ENCODE measurements at places on chromosomes 6 and 20. TPM values are rescaled to one million over a fixed set of nuclear protein-coding genes. Genes with fewer than 3 reads are reported as not detected.

The PRDM13 gene
- total RNA-seq: not detected

The TBC1D20 gene
- 18.1 TPM for total RNA-seq

The CPXM1 gene
- 0.15 TPM for total RNA-seq

The TTBK1 gene
- total RNA-seq: not detected

The SMLR1 gene
- not detected for total RNA-seq

The OPN5 gene
- total RNA-seq: not detected

The FOXC1 gene
- total RNA-seq: 2.9 TPM

DNA sequence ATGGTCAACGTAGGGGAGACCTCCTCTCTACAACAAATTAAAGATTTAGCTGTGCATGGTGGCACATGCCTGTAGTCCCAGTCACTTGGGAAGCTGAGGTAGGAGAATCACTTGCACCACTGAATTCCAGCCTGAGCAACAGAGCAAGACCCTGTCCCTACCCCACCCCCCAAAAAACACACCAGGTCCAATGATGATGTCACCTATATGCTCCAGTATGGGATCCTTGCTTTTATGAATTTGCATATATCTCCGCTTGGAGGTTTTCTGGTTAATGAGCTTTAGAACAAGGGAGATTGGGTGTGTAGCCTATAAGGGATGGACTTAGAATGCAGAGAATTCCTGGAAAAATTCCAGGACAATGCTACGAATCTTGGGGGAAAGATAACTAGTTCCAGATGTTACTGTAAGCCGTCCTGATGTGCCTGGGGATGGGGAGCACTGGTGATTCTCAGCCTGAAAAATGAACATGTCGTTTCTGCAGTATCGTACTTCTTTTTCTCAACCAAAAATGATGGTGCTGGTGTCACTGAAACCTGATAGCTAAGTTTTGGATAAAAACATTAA lies 61.1 kb downstream of the ZBTB2 start:
- H3K4me1 ChIP-seq: peaks cover 10% of the 10 kb centered on the region
- H3K4me3 ChIP-seq: no peak overlapping the region
- no peaks in the 10 kb centered on the region for H3K36me3 ChIP-seq
- no peak for DNase-seq

- peaks cover 15% of the 10 kb centered on the region for H3K4me1 ChIP-seq
- H3K27me3 ChIP-seq: no peaks in the 10 kb centered on the region
- peak overlapping the region; percentile 68 for H3K27ac ChIP-seq
- DNase-seq: peak; percentile 34
- H3K36me3 ChIP-seq: no peaks in the 10 kb centered on the region
Measured at GRCh38 chr20:51456511-51457509, 85.7 kb downstream of the NFATC2 start.

GRCh38 chr6:11999246-11999645 lies 12.9 kb upstream of the HIVEP1 start:
- no peak for DNase-seq
- no peaks in the 10 kb centered on the region for H3K36me3 ChIP-seq
- no peak overlapping the region for H3K4me3 ChIP-seq
- H3K27ac ChIP-seq: no peak overlapping the region

DNA sequence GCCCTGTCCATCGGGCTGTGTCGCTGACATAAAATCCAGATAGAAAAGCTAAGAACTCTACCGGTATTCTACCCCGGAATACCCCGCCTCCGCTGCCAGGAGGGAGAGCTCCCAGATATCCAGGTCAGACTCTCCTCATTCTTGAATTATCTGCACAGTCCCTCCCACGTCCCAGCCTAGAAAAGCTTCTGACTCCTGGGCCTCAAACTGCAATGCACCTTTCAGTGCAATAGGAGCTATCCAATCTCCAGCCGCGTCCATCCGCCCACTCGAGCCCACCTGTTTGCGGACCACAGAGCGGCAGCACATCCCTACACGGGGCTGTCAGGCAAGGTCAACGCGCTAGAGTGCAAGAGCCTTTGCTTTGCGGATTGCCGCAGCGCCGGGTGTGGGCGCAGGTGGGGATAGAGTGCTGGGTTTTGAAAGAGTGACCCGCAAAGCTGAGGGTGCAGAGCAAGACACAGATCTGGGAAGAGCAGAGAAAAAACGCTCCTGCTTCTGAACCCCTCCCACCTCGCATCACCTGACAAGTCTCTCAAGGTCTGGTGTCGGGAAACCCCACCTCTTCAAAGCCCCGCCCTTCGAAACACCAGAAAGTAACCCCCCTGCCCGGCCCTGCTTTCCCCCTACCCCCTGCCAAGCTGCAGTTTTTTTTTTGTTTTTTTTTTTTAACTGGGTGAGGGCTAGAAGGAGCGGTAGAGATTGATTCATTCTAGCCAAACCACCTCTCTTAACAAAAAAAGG lies 1.3 kb downstream of the TAPBP start:
- H3K4me1 ChIP-seq: peaks cover 44% of the 10 kb centered on the region
- H3K4me3 ChIP-seq: peak overlapping the region; percentile 81
- no peaks in the 10 kb centered on the region for H3K27me3 ChIP-seq
- peak overlapping the region; percentile 99 for H3K27ac ChIP-seq

DNA sequence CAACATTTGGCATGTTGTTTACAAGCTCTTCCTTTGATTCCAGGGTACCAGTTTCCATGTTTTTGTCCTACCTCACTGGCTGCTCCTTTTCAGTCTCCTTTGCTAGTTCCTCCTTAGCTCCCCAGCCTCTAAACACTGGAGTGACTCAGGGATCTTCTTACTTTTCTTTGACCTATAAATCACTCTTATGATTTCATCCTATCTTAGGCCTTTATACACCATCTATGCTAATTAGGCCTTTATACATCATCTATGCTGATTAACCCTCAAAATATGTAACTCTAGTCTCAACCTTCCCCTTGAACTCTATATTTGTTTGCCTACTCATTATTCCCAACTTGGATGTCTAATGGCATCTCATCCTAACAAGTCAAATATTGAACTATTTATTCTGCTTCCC lies 9.5 kb downstream of the TMEM30A start:
- no peaks in the 10 kb centered on the region for H3K27me3 ChIP-seq
- H3K36me3 ChIP-seq: no peaks in the 10 kb centered on the region
- H3K27ac ChIP-seq: no peak overlapping the region
- H3K4me3 ChIP-seq: no peak overlapping the region

- DNase-seq: no peak
- no peaks in the 10 kb centered on the region for H3K27me3 ChIP-seq
- H3K27ac ChIP-seq: no peak overlapping the region
- no peak overlapping the region for H3K4me3 ChIP-seq
Measured at GRCh38 chr6:108407904-108408827, 113.3 kb downstream of the AFG1L start.

DNA sequence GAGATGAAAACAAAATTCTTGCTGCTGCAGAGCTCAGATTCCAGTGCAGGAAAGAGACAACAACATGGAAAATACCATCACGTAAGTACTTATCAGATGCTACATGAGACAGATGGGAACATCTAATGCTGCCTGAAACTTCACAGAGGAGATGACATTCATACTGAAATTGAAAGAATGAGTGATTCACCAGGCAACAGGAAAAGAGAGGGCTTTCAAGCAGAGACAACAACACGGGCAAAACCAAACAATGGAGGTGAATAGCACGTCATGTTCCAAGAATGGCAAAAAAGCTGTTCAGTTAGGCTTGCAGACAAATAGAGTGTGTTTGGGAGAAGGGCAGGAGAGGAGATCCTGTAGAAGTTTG lies 39.3 kb downstream of the GTF2H5 start:
- no peak overlapping the region for H3K27ac ChIP-seq
- no peaks in the 10 kb centered on the region for H3K4me1 ChIP-seq
- no peak overlapping the region for H3K4me3 ChIP-seq
- no peaks in the 10 kb centered on the region for H3K36me3 ChIP-seq
- peaks cover 6% of the 10 kb centered on the region for H3K27me3 ChIP-seq

DNA sequence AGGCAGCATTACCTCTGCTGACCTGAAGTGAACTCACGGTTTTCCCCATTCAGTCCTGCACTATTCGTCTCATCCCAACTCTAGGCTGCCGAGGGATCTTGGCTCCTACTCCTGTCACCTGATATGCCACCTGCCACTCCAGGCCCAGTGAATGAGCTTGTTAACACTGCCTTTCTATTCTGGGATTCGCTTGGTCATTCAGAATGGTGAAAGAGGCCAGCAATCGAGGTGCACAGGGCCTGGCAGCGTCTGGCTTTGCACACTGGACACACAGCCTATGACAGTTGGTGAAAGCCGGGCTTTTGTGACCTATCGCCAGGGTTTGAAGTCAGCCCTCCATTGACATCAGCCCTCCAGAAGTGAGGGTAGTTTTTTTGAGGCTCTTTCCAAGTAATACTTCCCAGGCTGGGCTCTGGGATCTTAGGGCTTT lies 59.3 kb upstream of the MYL9 start:
- H3K36me3 ChIP-seq: peaks cover 10% of the 10 kb centered on the region
- H3K27me3 ChIP-seq: no peaks in the 10 kb centered on the region
- H3K4me3 ChIP-seq: no peak overlapping the region
- no peak for DNase-seq
- H3K27ac ChIP-seq: no peak overlapping the region

DNA sequence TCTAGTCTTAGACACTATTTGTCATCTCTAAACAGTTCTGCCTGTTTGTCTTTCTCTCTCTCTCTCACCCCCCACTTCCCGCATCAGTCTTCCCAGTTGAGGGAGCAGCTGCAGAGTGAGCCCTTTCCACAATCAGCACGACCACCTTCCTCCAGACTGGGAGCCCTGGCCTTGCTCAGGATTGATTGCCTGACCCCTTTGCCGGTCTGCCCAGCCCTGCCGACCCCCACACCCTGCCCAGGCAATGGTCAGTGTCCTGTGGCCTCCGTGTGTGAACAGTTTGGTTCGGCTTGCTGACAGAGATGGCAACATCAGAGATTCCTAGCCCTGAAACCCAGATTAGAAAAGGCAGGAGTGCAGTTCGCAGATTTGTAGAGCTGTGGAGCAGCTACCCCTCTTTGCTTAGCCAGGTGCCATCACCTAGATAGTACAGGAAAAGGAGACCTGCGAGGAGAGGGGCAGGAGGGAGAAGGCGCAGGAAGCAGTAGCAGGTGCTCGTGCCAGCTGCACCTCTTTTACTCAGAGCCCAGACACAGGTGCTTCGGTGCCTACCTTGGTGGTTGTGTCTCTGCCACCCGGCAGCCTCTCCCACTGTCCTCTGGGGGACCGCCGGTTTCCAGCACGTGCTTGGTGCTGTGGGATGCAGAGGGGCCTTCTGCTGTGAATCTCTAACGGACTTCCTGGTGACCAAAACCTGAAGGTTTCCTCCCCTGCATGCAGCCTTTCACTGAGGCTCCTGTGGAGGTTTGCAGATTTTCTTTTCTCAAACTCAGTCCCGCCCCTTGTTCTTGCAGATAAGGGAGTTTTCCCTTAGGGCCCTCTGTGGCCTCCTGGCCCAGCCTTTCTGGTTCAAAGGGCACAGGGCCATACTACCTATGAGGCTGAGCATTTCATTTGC lies 92.4 kb downstream of the SCML4 start:
- no peak for DNase-seq
- H3K36me3 ChIP-seq: no peaks in the 10 kb centered on the region
- peak overlapping the region; percentile 37 for H3K4me3 ChIP-seq
- no peaks in the 10 kb centered on the region for H3K4me1 ChIP-seq

DNA sequence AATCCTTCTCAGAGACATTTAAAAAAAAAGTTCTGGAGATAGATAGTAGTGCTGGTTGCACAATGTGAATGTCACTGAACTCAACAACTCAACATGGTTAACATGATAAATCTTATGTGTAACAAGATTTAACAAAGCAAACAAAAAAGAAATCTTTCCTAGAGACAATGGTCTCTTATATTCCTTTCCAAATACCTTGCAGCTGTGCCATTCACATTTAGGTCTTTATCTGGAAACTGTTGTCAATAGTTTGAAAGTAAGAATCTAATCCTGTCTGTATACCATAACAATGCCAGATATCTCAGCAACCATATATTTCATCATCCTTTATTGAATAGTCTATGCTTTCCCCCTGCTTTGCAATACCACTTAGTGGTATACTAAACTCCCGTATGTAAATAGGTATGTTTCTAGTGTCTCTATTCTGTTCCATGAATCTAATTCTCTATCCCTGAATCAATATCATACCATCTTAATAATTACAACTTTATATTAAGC lies 2.1 kb downstream of the SERAC1 start:
- peaks cover 3% of the 10 kb centered on the region for H3K4me1 ChIP-seq
- H3K4me3 ChIP-seq: no peak overlapping the region
- DNase-seq: no peak
- H3K27me3 ChIP-seq: no peaks in the 10 kb centered on the region
- no peak overlapping the region for H3K27ac ChIP-seq

- DNase-seq: no peak
- no peak overlapping the region for H3K27ac ChIP-seq
- H3K27me3 ChIP-seq: no peaks in the 10 kb centered on the region
- H3K4me3 ChIP-seq: no peak overlapping the region
Measured at GRCh38 chr6:167130712-167131684, 8.1 kb downstream of the CCR6 start.

- no peak overlapping the region for H3K27ac ChIP-seq
- no peak overlapping the region for H3K4me3 ChIP-seq
- no peaks in the 10 kb centered on the region for H3K36me3 ChIP-seq
- H3K27me3 ChIP-seq: no peaks in the 10 kb centered on the region
- no peak for DNase-seq
Measured at GRCh38 chr20:61464307-61465303, 212.5 kb downstream of the CDH4 start.

- H3K27ac ChIP-seq: no peak overlapping the region
- no peaks in the 10 kb centered on the region for H3K27me3 ChIP-seq
- no peaks in the 10 kb centered on the region for H3K36me3 ChIP-seq
- H3K4me1 ChIP-seq: no peaks in the 10 kb centered on the region
Measured at GRCh38 chr6:100491952-100492670, 27.4 kb upstream of the SIM1 start.

DNA sequence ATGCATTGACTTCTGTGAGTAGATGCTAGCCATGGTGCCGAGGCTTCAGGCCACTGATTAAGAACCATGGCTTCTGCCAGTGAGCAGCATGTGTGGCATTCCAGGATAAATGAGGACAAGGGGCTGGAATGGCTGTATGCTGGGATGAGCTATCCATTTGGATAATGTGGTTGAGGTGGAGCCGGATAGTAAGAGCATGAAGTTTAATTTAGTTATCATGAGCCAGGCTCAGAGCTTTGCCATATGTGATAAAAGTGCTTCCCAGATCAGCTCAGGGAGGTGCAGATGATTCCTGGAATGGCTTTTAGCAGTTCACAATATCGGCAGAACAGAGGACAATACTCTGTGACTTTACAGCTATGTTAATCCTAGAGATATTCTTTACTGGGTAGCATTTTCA lies 34.6 kb upstream of the RNF8 start:
- no peak for DNase-seq
- H3K27ac ChIP-seq: no peak overlapping the region
- H3K4me3 ChIP-seq: no peak overlapping the region
